ENCODE measurements at places on chromosomes 6 and 20.

DNA sequence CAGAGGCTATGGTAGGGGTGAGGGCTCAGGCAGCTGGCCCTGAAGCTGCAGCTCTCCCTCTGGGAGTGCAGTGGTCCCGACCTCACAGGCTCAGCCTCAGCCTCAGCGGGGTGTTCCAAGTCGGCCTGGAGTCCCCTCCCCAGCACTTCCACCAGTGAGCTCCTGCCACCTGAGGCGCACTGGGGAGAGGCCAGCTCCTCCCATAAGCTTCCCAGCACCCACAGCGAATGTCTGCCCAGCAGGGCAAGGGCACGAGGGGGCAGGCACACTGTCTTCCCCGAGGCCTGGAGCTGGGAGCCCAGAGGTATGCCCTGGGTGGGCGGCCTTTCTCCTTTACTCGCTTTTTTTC, 53.2 kb upstream of the SLCO4A1 start:
- no peak for DNase-seq

DNA sequence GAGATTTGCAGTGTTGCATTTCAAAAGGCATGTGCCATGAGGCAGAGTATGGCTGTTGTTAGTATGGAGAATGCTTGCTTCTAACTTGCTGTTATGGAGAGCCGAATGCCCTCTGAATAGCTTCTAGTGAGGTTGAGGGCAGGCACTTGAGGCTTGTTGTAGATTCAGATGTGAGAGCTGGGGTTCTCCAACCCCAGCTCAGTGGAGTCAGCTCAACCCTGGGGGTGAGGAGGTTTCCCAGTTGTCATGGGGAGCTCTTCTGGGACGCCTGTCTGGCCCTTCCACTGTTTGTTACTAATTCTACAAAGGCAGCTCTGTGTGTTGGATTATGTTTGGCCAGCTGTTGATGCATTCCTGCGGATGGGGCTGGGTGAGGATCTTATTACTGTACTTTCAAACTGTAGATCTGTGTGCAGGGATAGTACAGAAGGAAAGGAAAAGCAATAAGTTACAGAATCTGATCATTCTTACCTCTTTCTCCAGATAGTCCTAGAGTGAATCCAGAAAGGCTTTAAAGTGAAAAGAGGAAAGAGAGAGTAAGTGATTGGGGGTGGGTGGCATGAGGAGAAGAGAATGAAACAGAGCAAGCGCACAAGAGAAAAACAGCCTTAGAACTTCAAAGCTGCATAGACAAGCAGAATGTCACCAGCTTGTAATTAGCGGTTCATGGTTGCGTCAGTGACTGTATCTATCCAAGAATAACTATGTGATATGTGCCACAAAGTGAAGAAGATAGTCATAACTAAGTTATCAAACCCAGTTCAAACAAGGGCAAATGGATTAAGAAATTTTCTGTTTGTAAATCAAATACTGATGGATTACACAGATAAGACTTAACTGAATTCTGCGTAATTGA, 148.7 kb downstream of the PRL start:
- no peak for DNase-seq

GRCh38 chr6:22401206-22401605, 104.4 kb upstream of the PRL start:
- DNase-seq = no peak

DNA sequence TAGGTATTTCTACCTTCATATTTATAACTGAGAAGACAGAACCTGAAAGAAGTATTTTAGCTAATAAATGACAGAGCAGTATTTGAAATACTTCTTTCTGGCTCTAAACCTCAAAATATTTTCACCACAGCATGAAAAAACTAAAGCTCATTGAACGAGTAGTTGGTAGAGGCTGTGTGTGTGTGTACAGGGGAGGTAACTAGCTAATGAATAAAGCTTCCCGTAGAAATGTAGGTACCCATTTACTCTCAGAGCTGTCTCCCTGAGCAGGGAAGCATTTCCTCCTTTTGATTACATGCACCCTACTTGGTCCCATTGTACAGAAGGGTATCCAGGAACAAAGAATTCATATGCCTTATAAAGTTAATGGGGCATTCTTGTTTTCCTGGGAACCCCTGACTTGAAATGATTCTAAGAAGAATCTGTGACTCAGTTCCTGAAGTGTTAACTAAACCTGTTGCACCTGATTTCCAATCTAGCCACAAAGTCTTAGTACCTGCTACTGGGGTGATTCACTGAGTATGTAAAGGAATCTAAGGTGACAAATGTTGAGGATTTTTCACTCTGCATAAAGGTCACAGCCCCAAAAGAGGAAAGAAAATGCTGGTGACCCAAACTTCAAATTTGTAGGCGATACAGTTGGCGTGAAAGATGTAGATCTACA, 12.5 kb downstream of the CRYBG1 start:
- no peak for DNase-seq
